ENCODE measurements at places on chromosomes 4 and X.

DNA sequence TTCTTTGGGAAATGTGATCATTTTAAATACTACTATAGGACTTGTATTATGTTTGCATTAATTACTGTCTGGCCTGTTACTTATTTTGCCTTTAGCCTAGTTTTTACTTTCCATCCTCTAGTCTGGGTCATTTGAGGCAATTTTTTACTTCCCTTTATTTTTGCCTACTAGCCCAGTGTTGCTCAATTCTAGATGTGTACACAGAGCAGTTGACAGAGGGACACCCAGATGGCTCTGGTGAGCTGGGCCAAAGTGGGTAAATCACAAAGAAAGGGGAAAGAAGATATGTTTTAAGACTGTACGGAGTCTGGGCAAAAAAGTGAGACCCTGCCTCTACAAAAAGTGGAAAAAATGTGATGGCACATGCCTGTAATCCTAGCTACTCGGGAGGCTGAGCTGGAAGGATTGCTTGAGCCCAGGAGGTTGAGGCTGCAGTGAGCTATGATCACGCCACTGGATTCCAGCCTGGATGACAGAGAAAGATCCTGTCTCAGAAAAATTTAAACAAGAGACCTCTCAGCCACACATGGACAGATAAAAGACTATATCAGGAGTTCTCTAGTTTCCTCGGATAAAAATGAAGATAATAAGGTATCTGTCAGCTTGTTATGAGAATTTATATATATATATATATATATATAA, 35.7 kb downstream of the APOO start:
- no peak for DNase-seq

GRCh38 chrX:149040873-149041535, 464.1 kb downstream of the IDS start:
- no peak for DNase-seq

DNA sequence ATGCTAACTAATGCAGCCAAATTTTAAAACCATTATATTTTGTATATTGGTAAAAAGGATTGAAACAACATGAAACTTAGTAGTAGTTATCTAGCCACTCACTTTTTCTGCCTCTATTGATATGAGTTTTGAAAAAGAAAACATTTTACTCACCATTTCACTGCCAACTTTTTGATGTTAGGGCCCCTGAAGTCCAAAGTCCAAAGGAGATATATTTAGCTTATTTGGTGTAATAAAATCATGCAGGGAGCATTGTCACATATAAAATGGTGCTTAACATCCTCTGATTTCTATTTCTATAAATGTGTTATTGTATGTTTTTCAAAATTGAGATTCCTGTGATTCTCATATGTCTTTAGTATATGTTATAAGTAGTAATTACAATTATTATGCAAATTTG, 24.5 kb upstream of the CXCL3 start:
- DNase-seq = no peak

- DNase-seq = no peak
Measured at GRCh38 chr4:172232966-172233365, 419.8 kb downstream of the GALNTL6 start.

DNA sequence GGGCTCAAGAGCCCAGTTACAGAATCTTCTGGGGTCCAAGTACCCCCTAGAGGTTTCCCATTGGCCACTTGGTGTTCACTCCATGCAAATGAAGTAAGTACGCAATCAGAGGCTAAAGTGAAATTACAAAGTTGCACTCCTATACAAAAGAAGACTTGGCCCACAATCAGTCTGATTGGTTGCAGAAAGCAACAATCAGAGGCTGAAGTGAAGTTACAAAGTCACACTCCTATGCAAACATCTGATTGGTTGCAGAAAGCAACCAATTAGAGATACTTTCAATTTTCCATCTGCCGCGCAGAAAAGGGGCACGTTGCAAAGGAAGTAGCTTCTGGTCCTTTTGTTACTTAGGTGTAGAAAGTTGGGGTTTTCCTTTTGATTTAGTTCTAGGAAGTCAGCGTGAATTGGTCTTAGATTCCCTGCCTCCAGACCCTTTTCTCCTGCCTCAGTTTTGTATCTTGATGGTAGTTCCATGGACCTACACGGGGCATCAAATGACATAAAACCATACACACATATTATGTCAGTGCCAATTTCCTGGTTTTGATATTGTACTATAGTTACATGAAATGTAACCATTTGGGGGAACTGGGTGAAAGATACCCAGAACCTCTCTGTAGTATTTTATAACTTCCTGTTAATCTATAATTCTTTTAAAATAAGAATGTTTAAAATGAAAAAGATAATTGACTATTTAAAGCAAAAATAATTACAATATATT, 12.4 kb upstream of the PIN4 start:
- DNase-seq = peak; percentile 12

GRCh38 chrX:39582091-39582490, 515.7 kb downstream of the BCOR start:
- DNase-seq = no peak

DNA sequence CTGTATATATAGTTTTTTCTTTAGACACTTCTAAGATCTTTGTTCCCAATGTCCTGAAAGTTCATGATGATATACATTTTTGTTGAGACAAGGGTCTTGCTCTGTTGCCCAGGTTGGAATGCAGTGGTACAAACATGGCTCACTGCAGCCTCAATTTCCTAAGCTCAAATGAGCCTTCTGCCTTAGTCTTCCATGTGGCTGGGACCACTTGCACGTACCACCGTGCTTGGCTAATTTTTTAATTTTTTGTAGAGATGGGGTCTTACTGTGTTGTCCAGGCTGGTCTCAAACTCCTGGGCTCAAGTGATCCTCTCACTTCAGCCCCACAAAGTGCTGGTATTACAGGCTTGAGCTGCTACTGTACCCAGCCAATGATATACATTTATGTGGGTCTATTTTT, 132.9 kb upstream of the BCOR start:
- DNase-seq = no peak

GRCh38 chr4:88062311-88062710, 54.9 kb downstream of the PKD2 start:
- DNase-seq = no peak

- no peak for DNase-seq
Measured at GRCh38 chr4:10192331-10192730, 75.7 kb upstream of the WDR1 start.

DNA sequence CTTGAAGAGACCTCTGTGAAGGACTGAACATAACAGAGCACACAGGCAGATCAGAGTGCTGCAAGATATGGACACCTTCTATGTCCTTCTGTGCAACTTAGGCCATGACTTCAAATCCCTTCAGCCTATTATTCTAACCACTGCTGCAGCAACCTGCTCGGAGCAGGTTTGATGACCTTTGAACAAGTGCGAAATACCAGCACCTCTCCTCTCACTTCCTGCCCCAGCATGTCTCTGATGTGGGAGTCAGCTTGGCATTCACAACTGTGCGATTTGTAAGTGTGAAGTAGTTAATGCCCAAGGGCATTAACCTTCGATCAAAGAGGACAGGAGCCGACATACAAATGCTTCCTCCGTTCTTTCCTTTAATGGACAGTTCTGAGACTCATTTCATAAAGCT, 1.6 kb upstream of the EXOC1 start:
- DNase-seq = peak; percentile 29

- DNase-seq = no peak
Measured at GRCh38 chrX:102580891-102581290, 18.4 kb upstream of the ARMCX5 start.

DNA sequence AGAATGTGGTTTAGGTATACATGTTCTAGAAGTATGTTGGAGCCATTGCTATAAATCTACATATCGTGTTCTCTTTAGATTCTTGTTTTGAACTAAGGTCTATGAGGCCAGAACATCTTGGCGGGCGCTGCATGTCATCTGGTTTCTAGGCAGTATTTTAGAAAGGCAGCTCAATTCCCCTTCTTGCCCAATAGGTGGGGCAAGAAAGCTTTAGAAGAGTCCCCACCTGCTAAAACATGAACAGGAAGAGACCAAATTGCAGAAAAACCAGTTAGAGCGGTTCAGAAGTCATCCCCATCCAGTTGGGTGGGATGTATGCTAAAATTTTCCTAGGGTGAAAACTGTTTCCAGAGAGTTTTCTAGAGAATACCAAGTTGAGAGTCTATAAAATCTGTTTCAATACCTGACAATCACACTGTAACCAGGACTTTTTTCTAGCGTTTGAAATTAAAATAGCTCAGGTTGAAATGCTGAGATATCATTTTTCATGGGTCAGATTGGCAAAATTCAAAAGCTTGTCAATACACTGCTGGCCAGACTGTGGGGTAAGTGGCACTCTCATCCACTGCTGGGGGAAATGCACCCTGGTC, 17.5 kb upstream of the SH3KBP1 start:
- DNase-seq = no peak

DNA sequence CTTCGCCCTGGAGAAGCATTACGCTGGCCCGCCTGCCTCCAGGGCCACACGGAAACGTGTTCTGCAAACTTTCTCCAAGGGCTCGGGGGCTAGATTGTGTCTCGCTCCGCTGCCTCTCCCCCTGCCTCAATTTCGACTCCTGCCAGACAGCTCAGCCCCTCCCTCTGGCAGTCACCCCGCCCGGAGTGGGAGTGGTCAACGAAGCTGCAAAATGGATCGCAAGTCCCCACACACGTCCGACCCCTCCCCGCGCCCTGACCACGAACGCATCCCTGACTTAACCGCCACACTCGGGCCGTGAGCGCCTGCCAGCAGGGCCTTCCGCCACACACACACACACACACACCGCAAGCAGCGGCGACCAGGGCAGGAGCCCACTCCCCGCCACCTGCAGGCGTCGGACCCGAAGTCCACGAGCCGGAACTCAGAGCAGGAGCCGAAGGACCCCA, 47.0 kb upstream of the NKAP start:
- DNase-seq = no peak

DNA sequence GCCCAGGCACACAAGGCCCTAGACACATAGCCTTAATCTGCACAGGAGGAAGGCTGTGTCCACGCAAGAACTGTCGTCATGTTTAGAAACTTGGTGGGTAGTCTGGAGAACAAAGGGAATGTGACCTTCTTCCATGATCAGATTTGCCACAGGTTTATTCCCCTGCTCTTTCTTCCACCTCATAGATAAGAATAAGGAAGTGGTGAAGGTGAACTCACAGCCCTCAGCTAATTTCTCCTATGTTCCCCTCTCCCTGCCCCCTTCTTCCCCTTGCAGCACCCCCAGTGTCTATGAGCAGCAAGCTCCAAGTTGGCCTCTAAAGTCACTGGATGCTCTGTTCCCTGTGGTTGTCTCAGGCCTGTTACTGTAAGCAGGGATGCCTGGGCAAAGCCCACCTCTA, 39.8 kb upstream of the LAS1L start:
- DNase-seq = no peak

GRCh38 chr4:150224896-150225591, 146.8 kb downstream of the DCLK2 start:
- no peak for DNase-seq

DNA sequence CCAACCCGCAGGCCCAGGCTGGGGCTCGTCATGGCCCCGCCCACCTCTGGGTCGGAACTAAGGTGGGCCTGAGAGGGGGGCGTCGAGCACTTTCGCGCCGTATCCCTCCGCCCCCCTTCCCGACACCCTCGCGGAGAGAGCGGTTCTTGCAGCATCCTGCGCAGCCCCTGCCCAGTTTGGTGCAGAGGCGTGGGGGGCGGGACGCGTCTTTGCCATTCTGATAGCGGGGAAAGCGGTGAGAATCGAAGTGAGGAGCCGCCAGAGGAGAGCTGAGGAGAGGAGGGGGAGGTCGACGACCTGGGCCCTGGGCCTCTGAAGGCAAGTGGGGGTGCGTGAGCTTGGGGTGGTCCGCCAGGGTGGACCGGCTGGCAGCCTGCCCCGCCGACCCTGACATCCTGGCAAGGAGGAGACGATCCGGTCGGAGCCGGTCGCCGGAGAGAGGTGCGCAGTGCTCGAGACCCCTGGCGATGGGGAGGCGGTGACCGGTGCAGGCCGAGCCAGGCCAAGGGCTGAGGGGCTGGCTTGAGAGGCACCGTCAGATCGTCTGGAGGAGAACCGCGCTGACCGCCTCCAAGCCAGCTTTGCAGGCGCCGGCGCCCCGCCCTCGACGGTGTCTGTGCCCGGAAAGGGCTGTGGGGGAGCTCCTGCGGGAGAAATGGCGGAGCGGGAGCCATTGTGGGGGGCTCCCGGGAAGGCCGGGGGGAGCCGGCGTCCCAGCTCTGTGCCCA, 25.5 kb downstream of the GPRASP3 start:
- no peak for DNase-seq

DNA sequence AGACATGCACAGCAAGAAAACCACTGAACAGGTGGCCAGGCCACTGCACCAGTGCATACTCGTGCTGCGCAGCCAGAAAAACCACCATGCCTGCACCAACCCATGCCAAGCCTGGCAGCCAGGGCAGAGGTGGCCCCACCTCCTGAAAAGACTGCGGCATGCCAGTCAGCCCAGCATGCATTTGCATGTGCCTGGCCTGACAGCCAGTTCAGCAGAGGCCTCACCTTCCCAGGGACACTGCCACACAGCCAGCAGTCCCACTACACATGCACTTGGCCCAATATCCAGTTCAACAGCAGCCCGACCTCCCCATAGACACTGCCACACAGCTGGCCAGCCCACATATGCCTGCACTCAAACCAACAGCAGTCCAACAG, 43.5 kb upstream of the DDX60 start:
- DNase-seq = no peak

- no peak for DNase-seq
Measured at GRCh38 chr4:141768954-141769353, 132.6 kb downstream of the IL15 start.

DNA sequence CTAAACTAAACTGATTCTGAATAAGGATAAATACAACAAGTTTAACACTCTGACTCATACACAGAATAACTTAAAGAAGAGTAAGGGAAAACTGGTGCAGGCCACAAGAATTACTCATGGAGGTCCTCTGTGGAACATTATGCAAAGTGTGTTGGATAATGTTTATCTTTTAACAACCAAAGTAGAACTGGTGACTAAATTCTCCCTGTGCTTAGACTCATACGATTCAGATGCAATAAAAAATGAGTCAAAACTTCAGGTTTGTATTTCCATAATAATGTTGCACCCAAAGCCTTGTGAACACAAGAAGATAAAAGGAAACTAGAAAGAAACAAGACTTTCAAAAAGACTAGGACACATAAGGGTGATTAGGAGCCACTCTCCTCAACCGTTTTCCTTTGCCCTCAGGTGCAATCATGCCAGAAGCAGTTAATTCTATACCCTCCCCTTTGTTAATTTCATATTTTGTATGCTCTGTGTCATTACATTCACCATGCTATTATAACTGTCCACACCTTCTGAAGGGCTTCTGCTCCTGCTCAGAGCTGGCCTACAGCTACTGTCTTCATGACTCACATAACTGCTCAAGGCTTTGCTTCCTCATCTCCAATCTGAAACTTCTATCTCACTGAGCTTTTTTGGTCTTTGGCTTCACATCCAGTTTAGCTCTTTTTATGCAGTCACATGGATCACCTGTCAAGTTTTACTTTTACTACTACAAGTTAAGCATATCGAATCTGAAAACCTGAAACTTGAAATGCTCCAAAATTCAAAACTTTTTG, 60.2 kb downstream of the KCNIP4 start:
- DNase-seq = peak; percentile 10

DNA sequence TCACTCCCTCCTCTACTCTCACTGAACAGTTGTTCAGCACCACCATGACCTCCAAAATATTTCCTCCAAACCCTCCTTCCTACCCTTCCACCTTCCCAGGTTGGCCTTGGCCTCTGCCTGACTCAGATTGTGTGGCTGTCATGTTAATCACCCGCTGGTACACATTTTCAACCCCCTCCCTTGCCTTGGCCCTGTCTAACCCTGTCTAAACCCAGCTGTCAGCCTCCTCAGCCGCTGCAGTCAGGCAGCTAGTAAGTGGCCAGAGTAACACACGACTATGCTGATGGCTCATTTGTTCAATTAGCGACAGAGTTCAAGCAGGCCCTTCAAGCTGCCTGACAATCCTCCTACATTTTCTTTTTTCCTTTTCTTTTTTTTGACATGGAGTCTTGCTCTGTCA, 18.0 kb downstream of the ING2 start:
- DNase-seq = no peak
